Mucosa of gallbladder (tissue), 1 donor: ENCODE measurements at places on chromosomes 12 and 14. TPM values are rescaled to one million over a fixed set of nuclear protein-coding genes. Genes with fewer than 3 reads are reported as not detected.

Gene CDKN1B
- total RNA-seq = 63.0 TPM

Gene BDKRB1
- total RNA-seq = 4.1 TPM

Gene OAS3
- 11.9 TPM for total RNA-seq

Gene IRAK3
- total RNA-seq = 7.1 TPM

Gene HELB
- total RNA-seq = 3.6 TPM

Gene TPPP2
- total RNA-seq = 0.81 TPM

Gene NPAS3
- total RNA-seq = 1.8 TPM

Gene PTGR2
- total RNA-seq = 13.4 TPM

Gene GALC
- total RNA-seq = 31.3 TPM
